Stimulated activated CD4-positive, alpha-beta T cell treated with anti-CD3 and anti-CD28 coated beads, TNF-alpha, amount 100 ng/mL, for 1 hour (primary cell): ENCODE measurements at places on chromosomes 13 and 19.

GRCh38 chr13:107600971-107601370 lies 614.4 kb downstream of the LIG4 start:
- no peak for DNase-seq

- DNase-seq: no peak
Observed at GRCh38 chr19:55230329-55230728, 1.8 kb upstream of the TMEM86B start.

DNA sequence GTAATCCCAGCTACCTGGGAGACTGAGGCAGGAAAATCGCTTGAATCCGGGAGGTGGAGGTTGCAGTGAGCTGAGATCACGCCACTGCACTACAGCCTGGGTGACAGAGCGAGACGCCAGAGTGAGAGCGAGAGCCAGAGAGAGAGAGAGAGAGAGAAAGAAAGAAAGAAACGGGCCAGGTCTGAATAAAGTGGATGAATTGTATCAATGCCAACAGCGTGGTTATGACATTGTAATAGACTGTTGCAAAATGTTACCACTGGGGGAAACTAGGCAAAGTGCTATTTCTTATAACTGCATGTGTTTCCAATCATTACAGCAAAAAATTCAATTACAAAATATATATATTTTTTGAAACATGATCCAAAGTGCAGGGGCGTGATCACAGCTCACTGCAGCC lies 11.8 kb upstream of the BTBD2 start:
- no peak for DNase-seq

GRCh38 chr13:50125554-50126262 lies 110.5 kb downstream of the KCNRG start:
- peak; percentile 83 for DNase-seq

DNA sequence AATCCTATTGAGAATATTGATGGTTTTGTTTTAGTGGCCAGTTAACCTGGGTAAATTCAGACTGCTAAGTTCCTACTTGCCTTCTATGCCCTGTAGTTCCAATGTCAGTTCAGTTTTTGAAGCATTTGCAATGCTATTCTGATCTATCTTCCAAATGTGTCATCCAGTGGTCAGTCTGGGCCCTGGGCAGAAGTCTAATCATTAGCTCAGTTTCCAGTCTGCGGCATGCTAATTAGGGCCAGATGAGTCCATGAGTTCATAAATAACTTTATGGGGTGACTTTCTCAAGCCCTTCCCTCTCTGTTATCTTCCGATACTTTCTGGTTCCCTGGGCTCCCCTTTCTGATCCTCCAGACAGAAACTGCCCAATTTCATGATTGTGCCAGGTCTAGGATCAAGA lies 32.7 kb downstream of the FAM187B start:
- no peak for DNase-seq
